ENCODE measurements at places on chromosomes 4 and X. TPM values are rescaled to one million over a fixed set of nuclear protein-coding genes. Genes with fewer than 3 reads are reported as not detected.

DNA sequence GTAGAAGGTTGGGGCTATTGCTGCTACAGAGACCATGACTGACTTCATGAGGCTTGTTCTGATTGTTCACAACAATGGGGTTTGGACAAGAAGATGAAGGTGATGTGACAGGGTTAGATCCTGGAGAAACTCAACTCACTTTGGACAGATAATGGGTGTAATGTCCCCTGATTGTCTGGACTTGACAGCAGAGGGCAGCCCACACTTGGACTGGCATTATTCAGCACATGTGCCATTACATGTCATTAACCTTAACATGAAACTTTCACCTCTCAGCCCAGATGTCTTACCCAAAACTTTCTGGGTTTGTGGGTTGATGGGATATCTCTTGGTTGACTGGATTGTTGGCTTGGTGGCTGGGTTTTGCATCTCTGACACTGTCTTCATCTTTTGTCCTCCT is 101.5 kb downstream of the MXRA5 start:
- DNase-seq, result no peak

DNA sequence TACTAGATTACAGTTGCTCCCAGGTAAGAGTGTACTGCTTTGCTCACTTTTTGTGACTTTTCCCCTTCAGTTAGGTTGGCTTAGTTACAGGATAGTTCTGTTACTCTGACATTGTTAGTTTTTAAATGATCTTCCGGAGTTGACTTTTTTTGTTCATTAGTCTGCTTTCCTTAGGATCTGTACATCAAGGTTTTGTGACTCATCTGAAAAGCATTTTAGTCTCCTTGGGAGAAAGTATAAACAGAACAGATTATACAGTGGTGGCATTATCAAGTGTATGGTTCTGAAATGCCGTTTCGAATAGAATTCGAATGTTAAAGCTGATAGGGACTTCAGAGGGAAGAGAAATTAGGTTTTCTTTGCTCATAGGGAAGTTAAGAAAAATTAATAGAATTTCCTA is 63.3 kb downstream of the USP9X start:
- DNase-seq, result no peak

Gene CDS1
- polyA plus RNA-seq, result 0.23 TPM

Gene AKAP4
- 0.47 TPM for polyA plus RNA-seq

GRCh38 chr4:57924951-57925350 is 814.8 kb upstream of the IGFBP7 start:
- no peak for DNase-seq

Gene EDA2R
- polyA plus RNA-seq, result 3.5 TPM

DNA sequence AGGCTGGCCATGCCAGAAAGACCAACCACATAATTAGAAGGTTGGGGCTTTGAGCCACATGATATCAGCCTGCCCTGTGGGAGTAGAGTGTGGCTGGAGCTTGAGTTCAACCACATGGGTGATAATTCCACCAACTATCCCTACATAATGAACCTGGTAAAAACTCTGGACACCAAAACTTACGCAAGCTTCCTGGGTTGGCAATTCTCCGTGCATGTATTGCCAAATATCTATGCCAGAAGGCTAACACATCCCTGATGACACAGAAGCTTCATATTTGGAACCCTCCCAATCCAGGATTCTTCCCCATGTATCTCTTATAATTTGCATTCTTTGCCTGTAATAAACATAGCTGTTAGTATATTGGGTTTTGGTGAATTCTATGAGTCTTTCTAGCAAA is 68.2 kb downstream of the FUNDC1 start:
- DNase-seq, result no peak

Gene RS1
- polyA plus RNA-seq, result not detected

All from muscle of leg (tissue), 16 donors.